ENCODE measurements at places on chromosomes 6 and 20.

DNA sequence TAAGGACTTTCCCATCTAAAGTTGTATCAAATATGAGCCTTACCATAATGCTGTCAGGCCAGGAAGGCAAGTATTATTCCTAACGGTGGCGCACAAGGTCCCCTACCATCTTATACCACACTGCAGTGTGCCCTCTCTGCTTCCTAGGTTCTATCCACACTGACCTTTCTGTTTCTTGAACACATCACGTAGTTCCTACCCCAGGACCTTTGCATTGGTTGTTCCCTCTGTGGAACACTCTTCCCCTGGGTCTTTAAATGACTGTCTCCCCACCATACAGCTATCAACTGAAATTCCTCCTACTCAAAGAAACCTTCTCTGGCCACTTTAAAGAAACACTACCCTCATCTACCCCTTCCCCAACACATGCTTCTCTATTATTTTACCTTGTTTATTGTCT lies 104.5 kb upstream of the SPACA1 start:
- DNase-seq = no peak

DNA sequence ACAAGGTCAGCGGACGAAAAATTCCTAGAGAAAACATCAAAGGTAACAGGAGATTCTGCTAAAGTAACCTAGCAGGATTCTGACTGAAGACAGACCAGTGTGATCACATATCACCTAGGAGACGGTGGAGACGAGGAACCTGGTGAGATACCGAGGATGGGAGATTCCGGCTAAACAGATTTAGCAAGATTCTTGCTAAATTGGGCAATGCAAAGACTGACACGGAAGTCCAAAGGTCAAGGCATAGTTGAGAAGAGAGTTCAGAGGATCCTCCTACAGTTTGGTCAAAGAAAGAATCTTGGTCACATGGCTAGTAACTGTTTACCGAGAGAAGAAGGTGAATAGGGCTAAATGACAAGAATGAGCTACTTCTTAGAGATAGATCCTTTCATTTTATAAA lies 61.1 kb downstream of the TMEM170B start:
- no peak for DNase-seq

DNA sequence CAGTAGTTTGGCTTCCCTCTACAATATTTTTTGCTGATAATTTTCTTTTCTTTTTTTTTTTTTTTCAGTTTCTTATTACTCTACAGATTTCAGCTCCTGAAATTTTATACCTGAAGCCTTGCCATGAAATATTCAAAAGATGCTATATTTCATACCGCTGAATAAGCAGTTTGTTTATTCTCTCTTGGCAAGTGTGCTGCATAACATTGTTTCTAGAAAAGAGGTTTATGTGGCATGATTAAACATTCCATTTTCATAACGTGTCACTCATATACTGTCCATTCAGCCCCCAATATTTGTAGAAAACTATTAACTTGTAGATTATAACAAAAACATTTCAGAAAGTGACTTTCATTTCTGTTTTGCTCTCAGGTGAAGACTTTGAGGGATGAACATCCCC lies 174.4 kb upstream of the NOX3 start:
- DNase-seq = no peak

GRCh38 chr6:11006061-11006460 lies 38.0 kb downstream of the ELOVL2 start:
- DNase-seq = no peak

- peak; percentile 64 for DNase-seq
Observed at GRCh38 chr6:34143884-34144580, 1.9 kb downstream of the GRM4 start.

GRCh38 chr6:157025437-157025836 lies 248.3 kb downstream of the ARID1B start:
- no peak for DNase-seq
